Lung (tissue), 17 donors: ENCODE measurements at places on chromosomes 1 and 21.

GRCh38 chr1:172472495-172472894 is 28.6 kb upstream of the PIGC start:
- H3K4me1 ChIP-seq, result no peaks in the 10 kb centered on the region
- no peak overlapping the region for H3K27ac ChIP-seq
- no peaks in the 10 kb centered on the region for H3K27me3 ChIP-seq
- H3K36me3 ChIP-seq, result no peaks in the 10 kb centered on the region

- H3K27ac ChIP-seq, result no peak overlapping the region
- no peak for DNase-seq
- no peaks in the 10 kb centered on the region for H3K27me3 ChIP-seq
- H3K4me3 ChIP-seq, result no peak overlapping the region
- H3K4me1 ChIP-seq, result no peaks in the 10 kb centered on the region
Measured at GRCh38 chr1:8046391-8046790, 20.3 kb upstream of the ERRFI1 start.

GRCh38 chr1:98404866-98405265 is 256.7 kb upstream of the SNX7 start:
- no peaks in the 10 kb centered on the region for H3K36me3 ChIP-seq
- no peak overlapping the region for H3K27ac ChIP-seq
- DNase-seq, result no peak
- H3K27me3 ChIP-seq, result no peaks in the 10 kb centered on the region
- H3K4me1 ChIP-seq, result no peaks in the 10 kb centered on the region

- H3K27me3 ChIP-seq, result no peaks in the 10 kb centered on the region
- peak; percentile 89 for DNase-seq
- peaks cover 14% of the 10 kb centered on the region for H3K4me1 ChIP-seq
Measured at GRCh38 chr1:163395790-163396189, 74.0 kb downstream of the NUF2 start.

- DNase-seq, result no peak
- H3K36me3 ChIP-seq, result no peaks in the 10 kb centered on the region
- H3K4me1 ChIP-seq, result peaks cover 2% of the 10 kb centered on the region
- no peaks in the 10 kb centered on the region for H3K27me3 ChIP-seq
Measured at GRCh38 chr1:155171836-155172731, 1.0 kb downstream of the KRTCAP2 start.

GRCh38 chr1:71027991-71028390 is 19.6 kb downstream of the PTGER3 start:
- no peak overlapping the region for H3K4me3 ChIP-seq
- DNase-seq, result no peak
- no peak overlapping the region for H3K27ac ChIP-seq

DNA sequence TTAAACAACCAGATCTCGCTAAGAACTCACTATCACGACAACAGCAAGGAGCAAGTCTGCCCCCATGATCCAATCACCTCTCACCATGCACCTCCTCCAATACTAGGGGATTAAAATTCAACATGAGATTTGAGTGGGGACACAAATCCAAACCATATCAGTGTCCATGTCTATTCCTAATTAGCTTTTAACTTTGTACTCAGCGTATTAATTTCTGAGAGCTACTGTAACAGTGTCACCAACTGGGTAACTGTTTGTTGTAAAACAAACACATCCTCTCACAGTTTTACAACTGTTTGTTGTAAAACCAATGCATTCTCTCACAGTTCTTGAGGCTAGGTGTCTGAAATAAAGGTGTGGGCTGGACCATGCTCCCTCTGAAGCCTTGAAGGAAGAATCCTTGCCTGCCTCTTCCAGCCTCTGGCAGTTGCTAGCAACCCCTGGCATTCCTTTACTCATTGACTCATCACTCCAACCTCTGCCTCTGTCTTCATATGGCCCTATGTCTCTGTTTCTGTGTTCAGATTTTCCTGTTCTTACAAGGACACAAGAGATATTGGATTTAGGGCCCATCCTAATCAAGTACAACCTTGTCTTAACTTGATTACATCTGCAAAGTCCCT is 121.2 kb downstream of the LTN1 start:
- no peaks in the 10 kb centered on the region for H3K4me1 ChIP-seq
- no peaks in the 10 kb centered on the region for H3K27me3 ChIP-seq
- DNase-seq, result no peak
- peaks cover 22% of the 10 kb centered on the region for H3K36me3 ChIP-seq
- H3K4me3 ChIP-seq, result no peak overlapping the region
- H3K27ac ChIP-seq, result no peak overlapping the region

DNA sequence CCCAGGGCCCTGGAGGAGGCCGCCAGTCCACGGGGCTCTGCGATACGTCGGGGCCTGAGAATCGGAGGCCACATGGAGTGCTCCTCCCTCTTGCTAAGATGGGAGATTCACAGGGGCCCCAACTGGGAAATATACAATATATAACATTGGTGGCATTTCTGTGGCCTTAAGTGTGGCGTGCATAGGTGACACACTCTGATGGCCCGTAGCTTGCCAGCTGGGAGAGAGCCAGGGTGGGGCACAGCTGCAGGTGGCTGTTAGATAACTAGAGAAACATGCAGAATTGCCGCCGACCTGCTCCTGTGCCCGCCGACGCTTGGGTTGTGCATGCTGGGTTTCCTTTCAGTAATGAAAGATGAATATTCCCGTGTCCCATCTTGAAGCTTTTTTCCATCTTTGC is 30.1 kb downstream of the UMODL1 start:
- H3K27ac ChIP-seq, result no peak overlapping the region
- no peak for DNase-seq
- no peaks in the 10 kb centered on the region for H3K27me3 ChIP-seq
- H3K36me3 ChIP-seq, result no peaks in the 10 kb centered on the region
- H3K4me3 ChIP-seq, result no peak overlapping the region
- no peaks in the 10 kb centered on the region for H3K4me1 ChIP-seq

GRCh38 chr21:29730281-29730680 is 209.5 kb downstream of the GRIK1 start:
- no peak overlapping the region for H3K27ac ChIP-seq
- no peaks in the 10 kb centered on the region for H3K36me3 ChIP-seq
- no peak for DNase-seq

DNA sequence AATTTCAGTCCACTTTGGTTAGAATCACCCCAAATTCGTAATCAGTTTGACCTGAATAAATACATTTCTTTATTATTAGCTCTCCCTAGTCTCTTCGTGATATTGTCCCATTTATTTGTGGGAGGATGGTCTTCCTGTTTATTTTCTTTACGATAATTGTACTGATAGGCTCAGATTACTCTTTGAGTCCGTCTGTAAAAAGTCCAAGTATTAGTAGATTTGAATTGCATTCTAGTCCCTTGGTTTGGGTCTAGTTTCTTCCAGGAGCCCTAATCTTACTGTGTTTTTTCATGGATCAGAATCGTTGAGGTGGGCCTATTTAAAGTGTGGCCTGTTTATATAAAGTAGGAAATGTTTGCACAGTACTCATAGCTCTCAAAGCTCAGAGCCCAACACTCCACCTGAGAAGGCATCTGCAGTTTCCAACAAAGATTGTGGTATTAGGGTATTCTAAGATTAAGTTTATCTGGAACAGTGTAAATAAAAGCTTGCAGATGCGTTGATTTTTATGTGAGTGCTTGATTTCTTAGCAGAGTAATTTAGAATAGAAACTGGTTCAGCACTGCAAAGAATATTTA is 33.1 kb downstream of the MAP3K21 start:
- H3K4me3 ChIP-seq, result no peak overlapping the region
- no peak for DNase-seq
- H3K27me3 ChIP-seq, result no peaks in the 10 kb centered on the region
- no peaks in the 10 kb centered on the region for H3K4me1 ChIP-seq
- H3K36me3 ChIP-seq, result no peaks in the 10 kb centered on the region

- H3K27ac ChIP-seq, result peak overlapping the region; percentile 99
- H3K4me1 ChIP-seq, result peaks cover 6% of the 10 kb centered on the region
- DNase-seq, result no peak
- H3K4me3 ChIP-seq, result no peak overlapping the region
- peaks cover 14% of the 10 kb centered on the region for H3K36me3 ChIP-seq
Measured at GRCh38 chr1:161200992-161201835, 953 bp upstream of the NDUFS2 start.

DNA sequence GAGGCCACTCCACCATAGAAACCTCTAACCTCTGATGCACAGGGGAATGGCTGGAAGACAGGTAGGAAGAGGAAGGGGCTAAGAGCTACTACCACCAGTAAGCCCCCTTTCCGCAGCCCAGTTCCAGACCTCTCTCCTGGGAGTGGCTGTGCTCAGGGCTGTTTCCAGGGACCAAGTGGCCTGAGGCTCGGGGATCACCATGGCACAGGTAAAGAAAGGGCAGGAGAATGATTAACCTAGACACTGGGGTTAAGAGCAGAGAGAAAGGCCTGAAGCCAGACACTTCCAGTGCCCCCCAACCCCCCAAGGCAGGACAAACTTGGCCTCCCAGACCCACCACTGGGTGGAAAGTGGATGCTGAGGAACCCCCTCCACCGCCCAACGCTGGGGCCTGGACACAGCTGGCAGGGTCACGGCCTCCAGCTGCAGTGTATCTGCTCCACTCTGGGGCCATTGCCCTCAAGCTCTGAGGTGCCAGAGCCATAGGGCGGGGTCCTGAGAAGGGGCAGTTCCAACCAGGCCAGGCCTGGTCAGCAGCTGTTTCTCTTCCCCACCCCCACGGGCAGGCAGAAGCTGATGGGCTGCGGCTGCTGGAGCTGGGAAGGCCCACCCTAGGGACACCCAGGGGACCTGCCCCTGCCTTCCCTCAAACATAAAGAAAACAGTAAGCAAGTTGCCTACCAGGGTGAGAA is 2.6 kb downstream of the TAGLN2 start:
- H3K36me3 ChIP-seq, result peaks cover 25% of the 10 kb centered on the region
- H3K4me1 ChIP-seq, result peaks cover 52% of the 10 kb centered on the region
- no peaks in the 10 kb centered on the region for H3K27me3 ChIP-seq
- peak overlapping the region; percentile 82 for H3K4me3 ChIP-seq
- peak overlapping the region; percentile 97 for H3K27ac ChIP-seq

GRCh38 chr1:227712648-227713047 is 22.5 kb downstream of the JMJD4 start:
- H3K4me3 ChIP-seq, result no peak overlapping the region
- H3K27ac ChIP-seq, result no peak overlapping the region
- H3K27me3 ChIP-seq, result no peaks in the 10 kb centered on the region
- H3K36me3 ChIP-seq, result no peaks in the 10 kb centered on the region
- no peak for DNase-seq

- H3K27me3 ChIP-seq, result no peaks in the 10 kb centered on the region
- no peak for DNase-seq
- no peaks in the 10 kb centered on the region for H3K36me3 ChIP-seq
Measured at GRCh38 chr1:207228987-207229386, 92.5 kb upstream of the CD55 start.

- no peak overlapping the region for H3K27ac ChIP-seq
- no peak overlapping the region for H3K4me3 ChIP-seq
- no peaks in the 10 kb centered on the region for H3K27me3 ChIP-seq
- H3K4me1 ChIP-seq, result no peaks in the 10 kb centered on the region
Measured at GRCh38 chr1:167438171-167439138, 79.9 kb downstream of the CD247 start.
